Amygdala (tissue), 56 donors: ENCODE measurements at places on chromosomes 7 and 10.

DNA sequence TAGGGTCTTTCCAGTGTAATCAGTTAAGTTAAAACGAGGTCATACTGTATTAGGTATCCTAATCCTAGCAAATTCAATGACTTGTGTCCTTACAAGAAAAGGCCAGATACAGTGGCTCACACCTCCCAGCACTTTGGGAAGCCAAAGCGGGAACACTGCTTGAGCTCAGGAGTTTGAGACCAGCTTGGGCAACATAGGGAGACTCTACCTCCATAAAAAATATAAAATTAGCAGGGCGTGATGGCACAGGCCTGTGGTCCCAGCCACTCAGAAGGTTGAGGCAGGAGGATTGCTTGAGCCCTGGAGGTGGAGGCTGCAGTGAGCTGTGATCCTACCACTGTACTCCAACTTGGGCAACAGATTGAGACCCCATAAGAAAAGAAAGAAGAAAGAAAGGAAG, 61.1 kb downstream of the CXCL12 start:
- no peak for DNase-seq

DNA sequence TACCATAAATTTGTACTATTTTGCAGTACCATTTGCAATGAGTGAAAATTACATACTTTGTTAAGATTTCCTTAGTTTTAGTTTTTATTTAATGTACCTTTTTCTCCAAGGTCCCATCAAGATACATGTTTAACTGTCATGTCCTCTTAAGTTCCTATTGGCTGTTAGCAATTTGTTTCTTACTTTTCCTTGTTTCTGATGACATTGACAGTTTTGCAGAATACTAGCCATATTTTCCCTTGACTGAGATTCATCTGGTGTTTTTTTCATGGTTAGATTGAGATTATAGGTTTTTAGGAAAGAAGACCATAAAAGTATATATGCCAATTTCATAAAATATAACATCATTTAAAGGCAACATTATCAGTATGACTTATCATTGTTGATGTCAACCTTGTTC, 376.8 kb upstream of the STEAP1 start:
- DNase-seq, result no peak

GRCh38 chr10:21570761-21571521, 36.9 kb downstream of the MLLT10 start:
- DNase-seq, result no peak

GRCh38 chr10:14553448-14553847, 221.2 kb downstream of the FAM107B start:
- DNase-seq, result no peak

GRCh38 chr10:123391275-123392028, 237.2 kb downstream of the BUB3 start:
- DNase-seq, result no peak
